Osteoblast (primary cell): ENCODE measurements at places on chromosomes 5 and 9.

- no peak for DNase-seq
Observed at GRCh38 chr9:84860249-84861115, 191.0 kb downstream of the NTRK2 start.

- DNase-seq: no peak
Observed at GRCh38 chr5:176875783-176876505, 23.2 kb downstream of the HK3 start.

- no peak for DNase-seq
Observed at GRCh38 chr5:93993161-93993560, 251.8 kb upstream of the POU5F2 start.

GRCh38 chr9:107487521-107488374 lies 1.8 kb downstream of the KLF4 start:
- DNase-seq: peak; percentile 69

DNA sequence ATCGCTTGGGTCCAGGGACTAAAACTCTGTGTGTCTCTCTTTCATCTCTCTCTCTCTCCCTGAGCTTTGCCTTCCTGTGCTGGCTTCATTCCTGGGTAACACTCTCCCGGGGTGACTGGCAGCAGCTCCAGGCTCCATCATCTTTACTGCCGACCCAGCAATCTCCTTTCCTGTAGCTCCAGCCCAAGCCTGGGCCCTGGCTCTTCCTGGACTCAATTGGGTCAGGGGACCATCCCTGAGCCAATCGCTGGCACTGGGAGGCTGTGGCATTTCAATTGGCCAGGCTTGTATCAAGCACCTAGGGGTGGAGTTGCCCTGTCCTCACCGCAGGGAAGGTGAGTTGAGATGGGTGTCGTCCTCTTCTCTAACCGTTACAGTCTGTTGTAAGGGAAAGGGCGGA lies 31.9 kb downstream of the FAM240B start:
- no peak for DNase-seq

GRCh38 chr5:10674096-10674495 lies 86.9 kb downstream of the DAP start:
- no peak for DNase-seq
